Dermis blood vessel endothelial cell (primary cell): ENCODE measurements at places on chromosomes 12 and 14. TPM values are rescaled to one million over a fixed set of nuclear protein-coding genes. Genes with fewer than 3 reads are reported as not detected.

Gene ACSS3
- 0.37 and 1.0 TPM in 2 replicates for total RNA-seq

Gene SPTB
- under 0.01 and 0.05 TPM in 2 replicates for total RNA-seq

Gene PRDM4
- total RNA-seq, result 22.3 and 26.1 TPM in 2 replicates

Gene TMEM179
- not detected in 2 replicates for total RNA-seq

Gene REM2
- total RNA-seq, result 0.09 TPM in 1 of 2 replicates, not detected in the other

Gene OAS1
- 13.6 and 30.7 TPM in 2 replicates for total RNA-seq

Gene FIGNL2
- total RNA-seq, result 0.74 and 1.2 TPM in 2 replicates

Gene MFAP5
- 0.19 and 0.85 TPM in 2 replicates for total RNA-seq

Gene OR6C2
- total RNA-seq, result not detected in 2 replicates

Gene RTL1
- not detected in 2 replicates for total RNA-seq

Gene RIC8B
- 15.3 and 16.4 TPM in 2 replicates for total RNA-seq

Gene UNG
- 29.1 and 33.5 TPM in 2 replicates for total RNA-seq

Gene NFATC4
- 8.8 and 11.1 TPM in 2 replicates for total RNA-seq

Gene IFNG-AS1
- total RNA-seq, result not detected in 2 replicates

Gene ERO1A
- total RNA-seq, result 105 and 122 TPM in 2 replicates
